ENCODE measurements at places on chromosomes 1 and 21. TPM values are rescaled to one million over a fixed set of nuclear protein-coding genes. Genes with fewer than 3 reads are reported as not detected.

DNA sequence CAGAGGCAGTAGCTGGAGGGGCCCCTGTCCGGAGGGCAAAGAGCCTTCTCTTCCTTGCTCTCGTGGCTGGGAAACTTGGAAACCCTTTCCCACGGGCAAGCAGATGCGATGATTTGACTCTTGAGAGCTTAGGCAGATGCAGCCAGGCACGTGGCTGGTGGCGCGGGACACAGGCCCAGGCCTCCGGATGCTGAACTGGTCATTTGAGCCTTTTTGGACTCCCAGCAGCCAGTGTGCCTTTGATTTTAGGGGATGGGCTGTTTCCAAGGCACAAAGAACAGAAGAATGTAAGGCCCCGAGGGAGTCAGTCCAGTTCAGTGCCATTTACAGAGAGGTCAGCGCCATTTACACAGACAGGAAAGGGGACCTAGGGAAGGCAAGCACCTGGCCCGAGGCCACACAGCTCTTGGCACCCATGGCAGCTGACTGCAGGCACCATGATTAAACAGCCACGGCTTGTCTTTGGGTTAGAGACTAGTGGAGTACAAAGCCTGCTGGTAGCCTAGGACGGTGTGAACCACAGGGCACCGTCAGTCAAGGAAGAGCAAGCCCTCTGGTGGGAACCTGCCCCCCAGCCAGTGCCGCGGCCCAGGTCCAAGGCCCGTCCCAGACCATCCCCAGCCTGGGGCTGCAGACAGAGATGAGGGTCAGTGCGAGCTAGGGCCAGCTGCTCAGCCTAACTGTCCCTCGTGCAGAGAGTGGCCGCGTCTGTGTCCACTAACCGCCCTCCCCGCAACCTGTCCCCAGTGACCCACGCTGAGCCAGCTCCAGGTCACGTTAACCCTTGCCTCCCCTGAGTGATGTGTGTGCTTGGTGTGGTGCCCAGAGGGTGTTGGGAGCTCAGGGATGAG is 20.4 kb upstream of the CCDC27 start:
- DNase-seq: no peak

Gene BATF3
- 1.1 TPM for total RNA-seq

DNA sequence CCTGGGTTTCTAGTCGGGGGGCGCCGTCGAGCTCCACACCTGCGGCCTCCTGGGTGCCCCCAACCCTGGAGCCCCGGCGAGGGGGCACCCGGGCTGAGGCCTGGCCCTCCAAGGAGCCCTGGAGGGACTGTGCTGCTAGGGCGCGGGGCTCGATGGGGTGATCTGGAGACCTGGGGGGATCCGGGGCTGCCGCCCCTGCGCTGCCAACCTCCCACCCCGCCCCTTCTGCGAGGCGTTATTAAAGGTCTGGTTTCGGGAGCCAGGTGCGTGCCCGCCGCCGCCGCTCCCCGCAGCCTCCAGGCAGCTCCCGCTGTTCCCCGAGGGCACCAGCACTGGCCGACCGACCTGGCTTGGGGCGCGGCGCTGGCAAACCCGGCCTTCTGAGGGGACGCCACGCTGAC is 746 bp upstream of the POFUT2 start:
- peak; percentile 52 for DNase-seq

DNA sequence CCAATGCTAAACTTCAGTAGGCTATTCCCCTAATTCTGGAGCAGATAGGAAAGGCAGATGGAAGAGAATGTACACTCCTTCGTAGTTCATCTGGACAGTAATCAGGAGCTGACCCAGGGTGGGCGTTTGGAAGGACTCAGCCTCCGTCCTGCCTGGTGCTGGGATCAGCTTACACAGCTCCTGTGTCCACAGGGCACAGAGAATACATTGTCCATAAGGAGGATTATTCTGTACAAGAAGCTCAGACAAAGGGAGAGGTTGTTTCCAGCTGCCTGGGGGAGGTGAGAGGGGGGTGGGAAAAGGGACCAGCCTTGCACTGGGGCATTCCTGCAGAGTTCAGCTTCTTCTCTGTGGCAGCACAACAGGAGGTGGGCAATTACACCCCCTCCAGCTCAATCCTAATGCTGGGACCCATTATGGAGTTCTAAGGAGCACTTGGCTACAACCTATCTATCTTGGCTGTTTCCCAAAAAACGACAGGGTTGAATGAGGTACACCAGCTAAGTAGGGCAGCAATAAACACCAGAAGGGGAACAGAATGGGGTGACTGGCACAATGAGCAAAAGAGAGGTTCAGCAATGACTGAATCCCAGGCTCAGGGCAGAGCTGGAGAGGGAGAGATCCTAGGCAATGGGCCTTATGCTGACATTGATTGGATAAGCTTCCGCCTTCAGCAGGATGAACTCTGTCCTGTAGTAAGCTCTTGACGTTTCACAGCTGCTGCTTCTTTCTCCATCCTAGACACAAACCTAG is 7.4 kb downstream of the MED8 start:
- DNase-seq: no peak

- no peak for DNase-seq
These were observed 512.2 kb downstream of the NEGR1 start for GRCh38 chr1:71770121-71770520.

DNA sequence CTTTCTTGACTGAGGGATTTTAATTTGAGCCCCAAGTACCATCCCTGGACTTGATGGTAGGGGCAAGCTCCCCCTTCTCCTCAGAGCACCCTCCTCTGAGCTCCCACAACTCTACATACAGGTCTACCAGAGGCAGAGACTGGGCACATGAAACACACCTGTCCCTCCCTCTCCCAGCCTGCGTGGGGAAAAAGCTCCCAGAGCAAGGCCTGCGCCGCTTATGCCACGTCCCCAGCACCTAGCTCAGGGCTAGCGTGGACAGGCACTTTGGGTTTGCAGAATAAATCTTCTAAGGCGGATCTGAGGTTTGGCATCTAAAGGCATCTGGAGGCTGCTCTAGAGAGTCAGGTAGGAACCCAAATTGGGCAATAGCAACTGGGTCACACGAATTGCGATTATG is 7.5 kb upstream of the KNCN start:
- DNase-seq: no peak

DNA sequence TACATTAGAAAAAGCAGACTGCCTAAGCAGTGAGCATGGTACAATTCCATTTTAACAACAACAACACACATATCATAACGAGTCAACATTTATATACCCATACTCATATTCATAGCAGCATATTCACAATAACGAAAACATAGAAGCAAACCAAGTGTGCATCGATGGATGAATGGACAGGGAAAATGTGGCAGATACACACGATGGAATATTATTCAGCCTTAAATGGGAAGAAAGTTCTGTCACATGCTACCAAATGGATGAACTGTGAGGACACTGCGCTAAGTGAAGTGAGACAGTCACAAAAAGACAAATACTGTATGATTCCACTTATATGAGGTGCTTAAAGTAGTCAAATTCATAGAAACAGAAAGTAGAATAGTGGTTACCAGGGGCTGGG is 9.5 kb upstream of the MAN1C1 start:
- DNase-seq: no peak

- DNase-seq: no peak
These were observed 25.5 kb downstream of the SLC2A1 start for GRCh38 chr1:42933060-42933586.

- no peak for DNase-seq
These were observed 125.4 kb downstream of the ZZZ3 start for GRCh38 chr1:77557053-77557452.

GRCh38 chr1:63000508-63000907 is 216.6 kb downstream of the ATG4C start:
- no peak for DNase-seq

Gene MATN1
- 0.72 TPM for total RNA-seq

Gene OR2L2
- total RNA-seq: 0.37 TPM

- DNase-seq: no peak
These were observed 162.5 kb upstream of the SGIP1 start for GRCh38 chr1:66371233-66372005.

GRCh38 chr21:32388306-32388705 is 4.5 kb downstream of the URB1 start:
- no peak for DNase-seq

GRCh38 chr1:192053531-192053971 is 104.7 kb upstream of the RGS18 start:
- DNase-seq: no peak

- no peak for DNase-seq
These were observed 61.3 kb downstream of the TESK2 start for GRCh38 chr1:45429561-45430159.

GRCh38 chr1:179146911-179147310 is 65.0 kb downstream of the TOR3A start:
- no peak for DNase-seq

- DNase-seq: no peak
These were observed 688 bp downstream of the SCAMP3 start for GRCh38 chr1:155261493-155261851.
